SK-N-SH (cell line): ENCODE measurements at places on chromosomes 4 and X. TPM values are rescaled to one million over a fixed set of nuclear protein-coding genes. Genes with fewer than 3 reads are reported as not detected.

The CYTL1 gene
- polyA plus RNA-seq: 3.0 and 3.8 TPM in 2 replicates

- no peak for DNase-seq
Observed at GRCh38 chr4:33948921-33949320, 2295.4 kb downstream of the ARAP2 start.

DNA sequence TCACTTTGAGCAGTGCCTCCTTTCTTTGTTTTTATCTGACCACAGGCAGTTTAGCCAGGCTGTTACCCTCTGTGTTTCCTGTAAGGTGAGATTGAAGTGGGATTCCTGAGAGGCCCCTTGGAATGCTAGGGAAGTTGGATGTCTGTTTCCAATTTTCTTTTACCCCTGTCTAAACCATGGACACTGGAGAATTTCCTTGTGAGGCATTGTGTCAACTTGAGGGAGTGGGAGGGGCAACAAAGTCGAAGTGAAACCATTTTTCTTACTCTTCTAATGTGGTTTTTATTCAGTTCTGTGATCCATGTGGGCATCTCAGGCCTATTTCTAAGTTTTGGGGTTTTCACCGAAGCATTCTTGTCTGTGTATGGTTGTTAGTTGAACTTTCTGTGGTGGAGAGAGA lies 296.1 kb upstream of the UGT8 start:
- DNase-seq: no peak

The CXCL3 gene
- polyA plus RNA-seq: 0.31 and 0.34 TPM in 2 replicates

- no peak for DNase-seq
Observed at GRCh38 chrX:960821-961220, 251.6 kb downstream of the CRLF2 start.
